ENCODE measurements at places on chromosomes 7 and 10.

- no peak for DNase-seq
These were observed 2.6 kb downstream of the TMEM243 start for GRCh38 chr7:87216701-87217508.

- no peak for DNase-seq
These were observed 95.7 kb downstream of the TCERG1L start for GRCh38 chr10:131215776-131216175.

DNA sequence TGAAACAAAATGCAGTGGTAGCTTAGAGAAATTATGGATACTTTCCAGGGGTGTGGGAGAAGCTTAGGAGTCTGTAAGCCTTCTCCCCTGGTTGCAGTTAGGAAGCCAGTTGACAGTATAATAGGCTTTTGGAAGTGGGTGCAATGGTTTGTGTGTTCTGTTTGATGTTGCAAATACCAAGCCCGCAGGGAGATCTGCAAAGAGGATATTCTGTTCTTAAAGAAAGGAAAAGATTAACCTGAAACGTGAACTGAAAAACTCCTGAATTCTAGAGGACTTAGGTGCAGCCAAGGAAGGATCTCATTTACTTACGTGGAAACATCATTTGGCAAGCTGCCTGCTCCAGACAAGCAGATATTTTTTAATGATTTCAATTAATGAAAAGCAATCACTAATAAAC is 496.6 kb downstream of the AUTS2 start:
- no peak for DNase-seq

DNA sequence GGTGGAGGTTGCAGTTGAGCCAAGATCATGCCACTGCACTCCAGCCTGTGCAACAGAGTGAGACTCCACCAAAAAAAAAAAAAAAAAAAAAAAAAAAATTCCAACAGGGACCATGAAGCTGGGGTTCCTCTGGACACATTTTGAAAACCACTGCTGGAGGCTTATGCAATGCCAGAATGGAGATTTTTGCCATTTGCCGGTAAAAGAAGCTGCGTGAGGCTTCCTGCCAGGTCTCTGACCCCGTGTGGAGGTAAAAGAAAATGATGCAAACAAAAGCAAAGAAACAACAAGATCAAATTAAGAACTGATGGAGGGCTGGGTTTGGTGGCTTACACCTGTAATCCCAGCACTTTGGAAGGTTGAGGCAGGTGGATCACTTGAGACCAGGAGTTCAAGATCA is 30.5 kb upstream of the PDZD8 start:
- DNase-seq = no peak
